Hypothalamus (tissue), 51 donors: ENCODE measurements at places on chromosomes 2 and 18.

DNA sequence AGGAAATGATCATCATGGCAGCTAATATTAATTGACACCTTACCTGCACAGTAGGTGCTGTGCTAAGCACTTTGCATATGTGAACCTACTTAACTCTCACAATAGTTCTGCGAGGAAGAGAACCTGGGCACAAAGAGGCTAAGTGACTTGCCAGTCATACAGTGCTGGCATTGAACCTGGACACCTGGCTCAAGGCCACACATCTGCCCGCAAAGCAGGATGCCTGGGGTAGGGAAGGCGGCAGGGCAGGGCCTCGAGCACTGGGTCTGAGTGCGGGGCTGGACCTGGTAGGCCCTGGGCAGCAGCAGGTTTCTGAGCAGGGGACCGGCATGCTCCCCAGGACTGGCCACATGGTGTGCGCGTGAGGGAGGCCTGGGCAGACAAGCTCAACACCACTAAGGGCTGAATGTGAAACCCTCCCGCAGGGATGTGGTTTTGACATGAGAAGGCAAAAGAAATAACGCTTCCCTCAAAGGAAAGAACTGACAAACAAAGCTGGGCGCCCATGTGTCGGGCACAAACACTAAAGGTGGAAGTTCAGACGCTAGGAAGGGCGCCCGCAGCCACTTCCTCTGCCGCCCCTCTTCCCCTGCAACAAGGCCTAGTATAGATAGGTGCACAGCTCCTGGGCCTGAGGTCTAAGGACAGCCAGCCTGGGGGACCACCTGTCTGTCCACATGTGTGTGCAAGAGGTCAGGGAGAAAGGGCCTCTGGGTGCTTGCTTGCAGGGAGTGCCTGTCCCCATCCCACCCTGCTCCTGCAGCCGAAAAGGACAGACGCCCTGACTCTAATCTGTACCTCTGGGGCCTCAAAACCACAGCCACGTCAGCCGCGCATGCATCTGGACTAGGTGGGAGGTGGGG is 92.5 kb downstream of the ZFP36L2 start:
- DNase-seq, result no peak

- DNase-seq, result no peak
Observed at GRCh38 chr2:109516445-109517117, 97.2 kb downstream of the SEPTIN10 start.

DNA sequence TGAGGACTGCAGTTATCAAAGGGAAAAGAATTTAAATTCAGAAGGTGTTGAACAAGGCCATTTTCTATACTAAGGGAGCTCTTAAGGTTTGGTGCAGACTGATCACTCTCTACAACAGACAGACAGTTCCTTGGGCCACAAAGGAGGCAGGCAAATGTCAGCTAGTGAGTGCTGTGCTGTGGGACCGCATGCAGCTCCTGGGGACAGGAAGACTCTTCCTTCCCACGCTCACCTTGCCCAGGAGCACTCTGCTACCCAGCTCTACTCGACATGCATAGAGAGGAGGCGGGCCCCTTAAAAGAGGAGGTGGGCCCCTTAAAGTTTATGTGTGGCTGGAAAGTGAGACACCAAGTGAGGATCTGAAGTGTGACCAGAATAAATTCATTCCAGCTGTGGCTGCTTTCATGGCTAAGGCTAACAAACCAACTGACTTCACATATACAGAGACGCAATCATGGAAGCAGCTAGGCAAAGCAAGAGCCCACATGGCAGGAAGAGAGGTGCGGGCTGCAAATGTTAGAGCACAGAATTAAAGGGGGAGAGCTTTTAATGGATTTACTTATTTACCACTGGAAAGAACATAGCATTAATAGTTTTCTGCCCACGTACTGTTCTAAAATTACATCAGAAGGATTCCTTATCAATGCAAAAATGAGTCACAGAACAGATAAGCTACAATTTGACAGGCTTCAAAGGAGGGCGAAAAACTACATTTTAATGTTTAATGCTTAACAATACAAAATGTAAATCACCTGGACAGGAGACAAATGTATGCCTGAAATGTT is 101.4 kb upstream of the RNU4ATAC start:
- DNase-seq, result no peak

DNA sequence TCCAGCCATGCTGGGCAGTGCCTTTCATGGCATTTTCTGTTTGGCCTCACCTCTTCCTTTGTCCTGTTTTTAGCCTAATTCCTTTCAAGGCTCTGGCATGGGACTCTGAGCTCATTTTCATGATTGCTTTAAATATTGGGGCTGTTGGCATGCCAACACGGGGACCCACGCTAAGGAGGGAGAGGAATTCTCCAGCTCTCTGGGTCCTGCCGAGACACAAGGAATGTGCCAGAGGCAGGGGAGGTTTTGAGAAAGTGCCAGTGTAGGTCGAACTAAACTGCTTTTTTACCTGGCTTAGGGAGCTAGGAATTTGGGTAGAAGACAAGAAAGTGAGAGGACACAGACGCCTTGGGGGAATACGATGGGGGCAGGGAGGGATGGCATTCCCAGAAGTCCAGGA is 42.3 kb downstream of the RPL37A start:
- no peak for DNase-seq

DNA sequence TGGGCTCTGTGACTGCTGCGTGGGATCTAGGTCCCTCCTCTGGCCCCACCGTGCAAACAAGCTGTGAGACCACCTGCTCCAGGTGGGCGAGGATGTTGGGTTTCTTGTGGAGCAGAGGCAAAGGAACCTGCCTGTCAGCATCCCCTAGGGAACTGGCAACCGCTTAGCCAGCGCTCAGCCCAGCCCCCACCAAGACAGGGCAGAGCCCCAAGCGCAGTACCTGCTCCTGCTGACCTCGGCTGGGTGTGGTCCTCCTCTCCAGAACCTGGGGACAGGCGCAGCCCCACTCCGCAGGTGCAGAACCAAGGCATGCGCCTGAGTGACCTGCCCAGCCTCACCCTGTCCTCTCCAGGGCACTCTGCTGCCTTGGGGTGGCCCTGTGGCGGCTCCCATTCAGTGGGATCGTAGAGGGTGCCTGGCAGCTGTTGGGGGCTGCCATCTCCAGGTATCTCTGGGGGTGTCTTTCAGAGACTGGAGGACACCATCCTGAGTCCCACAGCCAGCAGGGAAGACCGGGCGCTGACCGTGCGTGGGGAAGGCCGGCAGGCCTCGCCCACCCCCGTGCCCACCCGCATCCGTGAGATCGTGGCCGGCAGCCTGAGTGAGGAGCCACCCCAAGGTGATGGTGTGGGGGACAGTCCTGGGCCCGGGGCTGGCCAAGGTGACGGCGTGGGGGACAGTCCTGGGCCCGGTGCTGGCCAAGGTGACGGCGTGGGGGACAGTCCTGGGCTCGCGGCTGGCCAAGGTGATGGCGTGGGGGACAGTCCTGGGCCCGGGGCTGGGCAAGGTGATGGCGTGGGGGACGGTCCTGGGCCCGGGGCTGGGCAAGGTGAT is 12.3 kb downstream of the CROCC2 start:
- no peak for DNase-seq

DNA sequence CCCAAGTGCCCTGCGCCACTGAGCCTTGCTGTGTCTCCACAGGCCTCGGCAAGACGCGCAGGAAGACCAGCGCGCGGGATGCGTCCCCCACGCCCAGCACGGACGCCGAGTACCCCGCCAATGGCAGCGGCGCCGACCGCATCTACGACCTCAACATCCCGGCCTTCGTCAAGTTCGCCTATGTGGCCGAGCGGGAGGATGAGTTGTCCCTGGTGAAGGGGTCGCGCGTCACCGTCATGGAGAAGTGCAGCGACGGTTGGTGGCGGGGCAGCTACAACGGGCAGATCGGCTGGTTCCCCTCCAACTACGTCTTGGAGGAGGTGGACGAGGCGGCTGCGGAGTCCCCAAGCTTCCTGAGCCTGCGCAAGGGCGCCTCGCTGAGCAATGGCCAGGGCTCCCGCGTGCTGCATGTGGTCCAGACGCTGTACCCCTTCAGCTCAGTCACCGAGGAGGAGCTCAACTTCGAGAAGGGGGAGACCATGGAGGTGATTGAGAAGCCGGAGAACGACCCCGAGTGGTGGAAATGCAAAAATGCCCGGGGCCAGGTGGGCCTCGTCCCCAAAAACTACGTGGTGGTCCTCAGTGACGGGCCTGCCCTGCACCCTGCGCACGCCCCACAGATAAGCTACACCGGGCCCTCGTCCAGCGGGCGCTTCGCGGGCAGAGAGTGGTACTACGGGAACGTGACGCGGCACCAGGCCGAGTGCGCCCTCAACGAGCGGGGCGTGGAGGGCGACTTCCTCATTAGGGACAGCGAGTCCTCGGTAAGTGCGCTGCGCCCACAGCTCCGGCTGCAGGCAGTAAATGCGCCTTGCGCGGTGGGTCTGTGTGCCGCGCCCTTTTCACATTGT is 136.8 kb downstream of the NCK2 start:
- no peak for DNase-seq

DNA sequence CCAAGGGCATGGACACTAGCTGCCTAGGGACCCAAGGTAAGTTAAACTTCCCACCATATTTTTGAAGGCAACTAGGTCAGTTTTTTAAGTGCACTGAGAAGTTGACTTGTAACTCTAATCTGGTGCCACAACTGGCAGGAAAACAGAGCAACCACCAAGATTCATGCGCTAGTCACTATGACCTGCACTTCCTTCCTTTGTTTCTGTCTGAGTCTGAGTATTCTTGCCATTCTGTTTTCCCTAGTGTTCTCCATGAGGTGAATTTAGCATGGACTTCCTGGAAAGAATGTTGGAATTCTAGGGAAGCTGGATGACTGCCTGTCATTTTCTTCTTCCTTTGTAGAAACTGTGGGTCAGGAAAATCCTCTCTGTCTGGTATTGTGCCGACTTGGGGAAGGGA is 249.0 kb downstream of the GALNT13 start:
- no peak for DNase-seq

GRCh38 chr2:47599171-47599570 is 183.8 kb upstream of the MSH6 start:
- DNase-seq, result no peak

- no peak for DNase-seq
Observed at GRCh38 chr2:172093416-172094293, 8.3 kb downstream of the DLX1 start.

DNA sequence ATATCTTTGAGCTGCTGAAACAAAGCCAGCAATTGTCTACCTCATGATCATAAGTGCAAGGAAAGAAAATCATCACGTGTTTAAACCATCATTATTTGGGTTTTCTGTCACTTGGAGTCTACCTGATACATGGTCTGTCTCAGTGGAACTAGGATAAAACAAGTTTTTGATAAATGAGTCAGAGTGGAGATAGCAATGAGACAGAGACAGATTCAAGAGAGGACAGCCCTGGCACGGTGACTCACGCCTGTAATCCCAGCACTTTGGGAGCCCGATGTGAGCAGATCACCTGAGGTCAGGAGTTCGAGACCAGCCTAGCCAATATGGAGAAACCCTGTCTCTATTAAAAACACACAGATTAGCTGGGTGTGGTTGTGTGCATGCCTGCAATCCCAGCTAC is 93.8 kb downstream of the PMAIP1 start:
- no peak for DNase-seq

- no peak for DNase-seq
Observed at GRCh38 chr18:58700209-58700608, 28.9 kb downstream of the MALT1 start.
